PC-3 (cell line): ENCODE measurements at places on chromosomes 11 and 22. TPM values are rescaled to one million over a fixed set of nuclear protein-coding genes. Genes with fewer than 3 reads are reported as not detected.
A peak's percentile ranks its signal among the peaks of the same experiment; 100 is the strongest.

GRCh38 chr11:44145011-44145775 lies 49.7 kb downstream of the EXT2 start:
- peak; percentile 9 for DNase-seq
- no peaks in the 10 kb centered on the region for H3K36me3 ChIP-seq
- H3K27me3 ChIP-seq, result no peaks in the 10 kb centered on the region
- H3K4me3 ChIP-seq, result no peak overlapping the region

The CCDC89 gene
- 0.55 TPM in 1 of 2 replicates, not detected in the other for total RNA-seq

The CD6 gene
- total RNA-seq, result not detected in 2 replicates

GRCh38 chr22:44384563-44385295 lies 72.0 kb upstream of the SHISAL1 start:
- DNase-seq, result no peak
- no peaks in the 10 kb centered on the region for H3K4me1 ChIP-seq
- H3K27me3 ChIP-seq, result no peaks in the 10 kb centered on the region
- no peak overlapping the region for H3K27ac ChIP-seq

DNA sequence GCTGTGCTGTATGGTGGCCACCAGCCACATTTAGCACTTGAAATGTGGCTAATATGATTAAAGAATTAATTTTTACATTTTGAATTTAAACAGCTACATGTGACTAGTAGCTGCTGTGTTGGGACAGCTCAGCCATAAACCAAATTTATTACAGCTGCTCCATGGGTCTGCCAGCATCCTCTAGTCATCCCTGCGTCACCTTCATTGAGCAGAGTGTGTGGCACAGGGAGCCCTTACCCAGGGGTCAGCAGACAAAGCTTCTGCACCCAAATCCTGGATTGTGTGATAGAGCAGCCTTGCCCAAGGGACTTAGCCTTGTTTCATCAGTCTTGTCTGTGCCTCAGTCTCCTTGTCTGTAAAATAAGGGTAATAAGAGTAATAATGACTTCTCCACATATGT lies 19.4 kb upstream of the ACCSL start:
- no peaks in the 10 kb centered on the region for H3K4me1 ChIP-seq
- H3K27ac ChIP-seq, result no peak overlapping the region
- H3K36me3 ChIP-seq, result no peaks in the 10 kb centered on the region
- no peaks in the 10 kb centered on the region for H3K27me3 ChIP-seq
- no peak for DNase-seq
- H3K4me3 ChIP-seq, result no peak overlapping the region

DNA sequence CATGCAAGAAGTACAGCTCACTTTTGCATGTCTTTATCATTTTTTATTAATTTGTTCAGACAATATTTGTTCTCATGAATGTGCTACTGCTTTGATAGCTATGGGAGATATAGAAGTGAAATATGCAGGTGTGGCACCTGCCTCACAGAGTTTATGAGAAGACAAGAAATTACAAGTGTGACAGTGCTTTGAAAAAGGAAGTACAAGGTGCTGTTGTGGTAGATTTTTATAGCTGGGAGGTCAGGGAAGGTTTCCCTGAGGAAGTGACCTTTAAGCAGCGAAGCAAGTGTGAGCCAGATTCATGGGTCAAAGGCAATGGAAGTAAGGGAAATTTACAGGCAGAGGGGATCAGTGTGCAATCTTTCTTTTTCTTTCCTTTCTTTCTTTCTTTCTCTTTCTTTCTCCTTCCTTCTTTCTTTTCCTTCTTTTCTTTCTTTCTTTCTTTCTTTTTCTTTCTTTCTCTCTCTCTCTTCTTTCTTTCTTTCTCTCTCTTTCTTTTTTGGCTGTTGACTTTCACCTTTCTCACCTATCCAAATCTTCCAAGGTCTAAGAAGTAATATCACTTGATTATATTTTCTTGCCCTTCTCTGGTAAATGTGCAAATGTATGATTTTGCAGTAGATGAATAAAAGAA lies 6.4 kb upstream of the BMAL1 start:
- H3K36me3 ChIP-seq, result no peaks in the 10 kb centered on the region
- peaks cover 22% of the 10 kb centered on the region; the same call in 1 of the 2 replicates for H3K27me3 ChIP-seq
- H3K4me3 ChIP-seq, result no peak overlapping the region
- DNase-seq, result peak; percentile 6

- H3K27me3 ChIP-seq, result no peaks in the 10 kb centered on the region
- H3K36me3 ChIP-seq, result no peaks in the 10 kb centered on the region
- H3K27ac ChIP-seq, result no peak overlapping the region
- H3K4me3 ChIP-seq, result no peak overlapping the region
Observed at GRCh38 chr11:12329797-12330196, 47.6 kb upstream of the PARVA start.

The OR4D6 gene
- total RNA-seq, result not detected in 2 replicates

DNA sequence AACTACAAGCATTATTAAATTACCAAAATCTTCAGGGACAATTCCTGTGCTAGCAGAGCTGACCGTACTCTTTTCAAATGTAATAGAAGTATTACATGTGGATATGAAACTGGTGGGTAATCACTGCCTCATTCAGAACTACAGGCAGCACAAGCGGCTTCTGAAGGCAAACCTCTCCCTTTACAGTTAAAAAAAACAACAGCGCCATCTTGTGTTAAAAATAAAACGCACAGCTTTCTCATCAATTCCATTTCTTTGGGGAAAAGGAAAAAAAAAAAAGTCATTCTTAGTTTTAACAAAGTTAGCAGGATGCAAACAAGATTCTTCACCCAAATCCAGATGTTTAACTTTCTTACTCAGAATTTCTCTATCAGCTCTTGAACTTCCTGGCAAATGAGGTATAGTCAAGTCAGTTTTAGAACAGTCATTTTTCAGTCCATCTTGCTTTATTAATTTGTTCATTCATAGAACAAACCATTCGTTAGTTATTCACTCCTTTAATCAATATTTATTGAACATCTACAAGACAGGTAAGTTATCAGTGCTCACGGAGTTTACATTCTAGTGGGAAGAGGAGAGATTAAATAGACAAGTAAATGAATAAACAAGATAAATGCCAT lies 331.8 kb upstream of the MPPED2 start:
- H3K4me1 ChIP-seq, result no peaks in the 10 kb centered on the region
- no peak overlapping the region for H3K27ac ChIP-seq
- no peaks in the 10 kb centered on the region for H3K36me3 ChIP-seq
- no peak overlapping the region for H3K4me3 ChIP-seq
- H3K27me3 ChIP-seq, result no peaks in the 10 kb centered on the region; the same call in 1 of the 2 replicates
- DNase-seq, result peak; percentile 69

DNA sequence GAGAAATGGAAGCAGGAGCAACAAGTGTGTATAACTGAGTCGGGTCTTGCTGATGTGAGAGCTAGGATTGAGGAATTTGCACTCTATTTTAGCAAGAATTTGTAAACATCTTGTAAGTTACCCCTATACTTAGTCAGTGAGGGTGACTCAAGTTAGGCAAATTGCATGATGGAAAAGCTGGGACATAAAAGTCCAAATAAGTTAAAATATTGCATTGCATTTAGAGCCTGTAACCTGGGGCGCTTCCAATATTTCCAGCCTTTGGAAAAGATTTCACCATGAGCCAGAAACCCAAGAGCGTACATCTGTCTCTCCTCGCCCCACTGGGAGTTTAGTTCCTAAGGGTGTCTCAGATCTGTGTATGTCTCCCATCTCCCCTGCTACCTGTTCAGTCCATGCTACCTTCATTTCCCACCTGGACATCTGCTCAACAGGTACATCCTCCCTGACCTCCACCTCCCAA lies 37.0 kb upstream of the ACCSL start:
- no peak overlapping the region for H3K27ac ChIP-seq
- H3K4me1 ChIP-seq, result 0 out of 2 replicates have a peak, but pooled peaks cover 4% of the 10 kb centered on the region
- no peak for DNase-seq
- no peak overlapping the region for H3K4me3 ChIP-seq
- no peaks in the 10 kb centered on the region for H3K27me3 ChIP-seq

The SLC2A11 gene
- 8.0 and 9.4 TPM in 2 replicates for total RNA-seq
